ENCODE measurements at places on chromosomes 4 and X.

- DNase-seq: no peak
Observed at GRCh38 chr4:109298279-109299010, 4.0 kb downstream of the COL25A1 start.

DNA sequence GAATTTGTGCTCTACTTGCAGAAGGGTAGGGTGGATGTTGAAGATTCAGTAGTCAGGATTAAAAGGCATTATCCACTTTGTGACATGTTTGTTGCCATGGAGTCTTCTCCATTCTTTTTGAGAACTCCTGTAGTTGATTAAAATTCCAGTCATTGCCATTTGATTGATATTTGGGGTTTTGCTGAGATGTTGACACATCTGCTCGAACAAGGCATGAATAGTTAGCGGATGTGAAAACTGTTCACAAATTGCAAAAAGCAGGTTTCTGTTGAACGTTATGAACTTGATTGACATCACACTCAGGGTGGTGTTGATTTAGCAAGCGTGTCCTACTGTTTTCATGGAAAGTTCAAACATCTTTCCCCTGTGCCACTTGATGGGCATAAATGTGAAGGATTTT, 16.9 kb downstream of the LIMCH1 start:
- no peak for DNase-seq

GRCh38 chr4:156723951-156724668, 247.5 kb downstream of the PDGFC start:
- no peak for DNase-seq

DNA sequence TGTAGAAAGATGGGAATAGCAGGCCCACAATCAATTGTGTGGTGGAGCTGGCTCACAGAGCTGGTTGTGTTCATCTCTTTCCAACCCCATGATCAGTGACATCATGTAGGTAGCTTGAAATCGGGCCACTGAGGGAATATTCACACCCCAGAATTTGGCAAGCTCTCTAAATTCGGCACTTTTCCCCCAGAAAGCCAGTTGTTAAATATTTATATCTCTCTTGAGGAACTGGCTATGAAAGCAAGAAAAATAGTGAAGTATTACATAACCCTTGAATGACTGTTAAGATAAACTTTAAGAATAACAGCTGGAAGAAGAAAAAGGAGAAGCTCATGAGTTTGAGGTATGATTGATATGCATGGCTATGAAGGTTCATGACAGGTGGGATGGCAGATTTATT, 38.9 kb downstream of the GPRIN3 start:
- no peak for DNase-seq

GRCh38 chrX:96453139-96453538, 231.5 kb upstream of the DIAPH2 start:
- no peak for DNase-seq

- no peak for DNase-seq
Observed at GRCh38 chr4:63049726-63050125, 1359.5 kb downstream of the TECRL start.

- DNase-seq: no peak
Observed at GRCh38 chrX:2521927-2522386, 21.2 kb upstream of the DHRSX start.

DNA sequence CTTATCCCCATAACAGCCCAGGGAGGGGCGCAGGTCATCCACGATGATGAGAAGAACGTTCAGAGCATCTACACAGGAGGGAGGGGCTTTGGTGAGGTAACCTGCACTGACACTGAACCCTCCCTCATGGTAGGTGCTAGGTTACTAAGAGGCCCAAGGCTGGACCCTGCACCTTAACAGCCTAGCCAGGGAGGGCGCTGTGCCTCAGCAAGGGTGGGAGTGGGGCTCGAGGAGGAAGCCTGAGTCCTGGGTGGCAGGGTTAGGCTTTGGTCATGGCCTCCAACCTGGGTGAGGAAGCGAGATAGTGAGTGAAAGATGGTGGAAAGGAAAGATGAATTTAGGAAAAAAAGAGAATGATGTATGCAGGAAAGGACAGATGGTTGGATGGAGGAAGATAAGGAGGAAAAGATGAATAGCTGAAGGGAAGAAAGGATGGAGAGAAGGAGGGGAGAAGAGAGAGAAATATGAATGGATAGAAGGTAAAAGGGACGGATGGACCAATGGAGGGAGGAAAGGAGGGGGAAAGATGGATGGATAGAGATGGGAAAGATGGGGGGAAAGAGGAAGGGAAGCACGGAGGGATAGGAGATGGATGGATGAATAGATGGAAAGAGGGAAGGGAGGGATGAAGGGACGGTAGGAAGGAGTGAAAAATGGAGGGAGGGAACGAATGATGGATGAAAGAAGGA, 736 bp downstream of the IDS start:
- DNase-seq: peak; percentile 83
